ENCODE measurements at places on chromosomes 12 and 14.

DNA sequence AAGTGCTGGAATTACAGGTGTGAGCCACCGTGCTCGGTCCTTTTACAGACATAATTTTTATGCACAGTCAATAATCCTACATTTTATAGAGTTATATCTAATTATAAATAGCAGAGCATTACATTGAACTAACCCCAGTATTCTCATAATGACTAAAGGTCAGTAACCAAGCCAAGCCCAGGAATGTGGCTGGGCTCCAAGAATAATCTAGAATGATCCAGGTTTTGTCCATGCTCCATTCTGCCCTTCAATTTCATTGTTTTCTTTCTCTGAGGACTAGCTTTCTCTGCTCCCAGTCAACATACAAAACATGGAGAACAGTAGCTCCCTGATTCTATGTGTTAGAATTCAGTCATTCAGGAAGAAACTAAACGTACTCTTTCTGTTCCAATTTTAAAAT is 92.1 kb upstream of the KRR1 start:
- DNase-seq: no peak

DNA sequence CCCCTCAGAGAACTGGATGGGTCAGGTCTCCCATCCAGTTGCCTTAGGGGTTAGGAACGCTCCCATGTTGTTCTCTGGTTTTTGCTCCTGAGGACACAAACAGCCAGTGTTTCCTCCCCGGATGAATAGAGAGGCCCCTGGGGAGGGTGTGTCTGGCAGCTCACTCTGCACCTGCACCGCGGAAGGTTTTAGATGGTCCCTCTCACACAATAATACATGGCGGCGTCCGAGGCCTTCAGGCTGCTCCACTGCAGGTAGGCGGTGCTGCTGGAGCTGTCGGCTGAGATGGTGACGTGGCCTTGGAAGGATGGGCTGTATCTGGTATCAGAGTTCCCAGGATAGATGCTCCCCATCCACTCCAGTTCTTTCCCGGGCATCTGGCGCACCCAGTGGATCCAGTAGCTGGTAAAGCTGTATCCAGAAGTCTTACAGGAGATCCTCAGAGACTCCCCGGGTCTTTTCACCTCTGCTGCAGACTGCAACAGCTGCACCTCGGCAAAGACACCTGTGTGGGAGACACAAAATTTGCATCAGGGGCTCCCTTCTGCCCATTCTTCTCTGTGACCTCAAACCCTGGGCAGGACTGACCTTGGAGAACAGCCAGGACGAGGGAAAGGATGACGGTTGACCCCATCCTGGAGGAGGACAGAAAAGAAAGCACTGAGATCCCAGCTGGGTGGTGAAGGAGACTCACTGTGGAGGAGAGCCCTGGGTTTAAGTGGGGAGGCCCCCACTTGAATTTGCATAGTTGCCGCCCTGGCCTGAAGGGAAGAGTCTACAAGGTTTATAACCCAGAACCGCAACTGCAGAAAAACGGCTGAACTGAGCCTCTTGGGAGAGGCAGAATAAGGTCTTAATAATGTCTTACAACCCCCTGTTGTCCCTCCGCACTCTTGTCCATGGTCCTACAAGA is 1324.8 kb downstream of the TMEM121 start:
- DNase-seq: no peak

- no peak for DNase-seq
Observed at GRCh38 chr12:4648104-4648500, 749 bp downstream of the AKAP3 start.

DNA sequence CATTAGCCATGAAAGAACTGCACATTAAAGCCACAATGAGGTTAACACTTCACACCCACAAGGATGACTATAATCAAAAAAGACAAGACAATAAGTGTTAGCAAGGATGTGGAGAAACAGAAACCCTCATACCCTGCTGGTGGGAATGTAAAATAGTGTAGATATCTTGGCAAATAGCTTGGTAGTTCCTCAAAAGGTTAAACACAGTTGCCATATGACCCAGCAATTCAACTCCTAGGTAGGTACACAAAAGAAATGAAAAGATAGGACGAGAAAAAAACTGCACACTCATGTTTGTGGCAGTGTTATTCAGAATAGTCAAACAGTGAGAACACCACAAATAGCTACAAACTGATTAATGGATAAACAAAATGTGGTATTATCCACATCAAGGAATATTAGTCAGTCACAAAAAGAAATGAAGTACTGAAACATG is 93.5 kb downstream of the ATXN2 start:
- DNase-seq: no peak

DNA sequence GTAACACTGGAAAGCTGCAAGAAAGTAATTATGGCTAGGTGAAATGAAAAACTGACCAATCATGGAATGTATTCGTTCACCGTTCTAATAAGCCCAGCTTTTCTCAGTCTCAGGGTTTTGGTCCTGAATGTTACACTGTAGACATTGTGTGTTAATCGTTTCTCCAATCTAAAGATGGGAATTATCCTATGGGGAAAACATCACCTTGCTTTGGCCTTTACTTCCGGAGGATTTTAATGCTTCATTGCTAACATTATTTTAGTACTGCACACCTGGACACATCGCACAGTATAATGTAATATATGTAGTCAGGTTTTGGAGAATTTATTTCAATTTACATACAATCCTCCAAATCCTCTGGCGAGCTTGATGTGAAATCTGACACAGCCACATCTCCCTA is 1.2 kb upstream of the TRHDE start:
- DNase-seq: no peak

- peak; percentile 30 for DNase-seq
Observed at GRCh38 chr14:100610511-100611217, 23.4 kb upstream of the BEGAIN start.

GRCh38 chr12:69028941-69029729 is 96.2 kb upstream of the CPM start:
- DNase-seq: peak; percentile 61

- no peak for DNase-seq
Observed at GRCh38 chr14:54135804-54136280, 179.2 kb upstream of the BMP4 start.

- no peak for DNase-seq
Observed at GRCh38 chr12:123937707-123938591, 34.7 kb downstream of the CCDC92 start.

DNA sequence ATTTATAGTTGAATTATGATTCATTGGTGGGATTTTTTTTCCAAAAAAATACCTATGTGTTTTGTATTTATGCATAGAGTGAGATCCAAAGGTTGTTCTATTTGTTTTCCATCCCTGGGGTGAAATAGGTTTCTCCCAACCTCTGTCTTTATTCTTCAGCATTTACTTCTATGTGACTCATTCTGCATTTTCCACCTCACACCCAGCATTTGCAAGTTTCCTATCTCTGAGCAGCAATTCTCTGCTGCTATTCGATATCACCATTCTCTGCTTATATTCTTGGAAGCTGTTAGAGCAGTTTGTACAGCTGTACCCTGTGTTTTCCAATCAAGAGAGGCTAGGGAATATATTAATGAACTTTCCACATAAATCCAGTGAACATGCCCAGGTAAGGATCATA is 538.9 kb downstream of the SNAPC1 start:
- peak; percentile 27 for DNase-seq

DNA sequence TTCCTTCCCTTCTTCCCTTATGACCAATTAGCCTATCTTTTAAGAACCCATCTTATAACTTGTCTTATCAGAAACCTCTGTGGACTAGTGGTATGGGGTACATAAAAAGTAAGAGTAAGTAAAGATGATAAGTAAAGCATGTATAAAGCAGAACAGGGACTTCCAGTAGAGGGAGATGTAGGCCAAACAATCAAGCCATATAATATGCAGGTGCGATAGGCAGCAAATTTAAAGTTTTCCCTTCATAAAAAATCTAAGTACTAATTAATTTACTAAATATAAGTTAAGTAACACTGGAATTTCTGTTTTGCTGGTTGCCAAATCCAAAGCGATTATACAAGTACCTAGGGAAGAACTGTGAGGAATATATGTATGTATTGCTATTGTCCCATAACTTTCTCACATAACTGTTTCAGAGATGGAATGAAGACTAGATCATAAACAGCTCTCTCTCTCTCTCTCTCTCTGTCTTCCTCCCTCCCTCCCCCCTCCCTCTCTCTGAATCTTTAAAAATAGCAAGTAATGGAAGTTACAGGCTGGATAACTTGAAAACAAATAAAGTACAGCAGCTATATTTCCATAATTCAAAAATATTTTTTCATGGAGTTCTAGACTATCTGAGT is 25.7 kb downstream of the METTL25 start:
- DNase-seq: peak; percentile 55

DNA sequence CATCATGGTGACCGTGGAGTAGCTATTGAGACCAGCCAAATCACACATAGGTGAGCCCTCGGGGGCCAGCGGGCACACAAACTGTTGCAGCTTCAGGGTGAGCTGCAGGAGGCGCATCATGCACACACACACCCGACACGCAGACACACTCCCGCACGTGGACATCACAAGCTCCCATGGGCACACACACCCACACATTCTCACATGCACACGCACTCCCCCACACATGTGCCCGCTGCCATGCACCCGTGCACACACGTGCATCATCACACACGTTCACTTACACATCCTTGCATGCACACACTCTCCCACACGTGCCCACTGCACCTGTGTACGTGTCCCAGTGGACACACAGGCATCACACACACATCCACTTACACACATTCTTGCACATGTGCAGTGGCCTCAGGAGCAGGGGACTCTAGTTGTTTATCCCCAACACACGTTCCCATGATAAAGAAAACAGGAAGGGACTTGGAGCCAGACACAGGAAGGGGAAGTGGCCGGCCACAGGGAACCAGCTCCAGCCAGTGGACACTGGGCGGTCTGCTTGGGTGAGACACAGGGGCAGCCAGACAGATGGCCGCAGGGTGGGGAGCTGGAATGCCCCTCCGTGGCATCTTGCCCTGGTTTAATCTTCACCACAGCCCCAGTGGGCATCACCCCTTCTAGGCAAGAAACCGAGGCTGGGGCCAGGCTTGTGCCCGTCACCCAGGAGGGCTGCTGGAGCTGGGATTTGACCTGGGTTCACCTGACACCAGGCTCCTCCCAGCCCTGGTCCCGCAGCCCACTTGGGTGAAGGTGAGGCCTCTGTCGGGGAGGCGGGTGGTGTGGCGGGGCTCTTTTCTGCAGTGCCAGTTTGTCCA is 49.7 kb downstream of the CYP46A1 start:
- no peak for DNase-seq

DNA sequence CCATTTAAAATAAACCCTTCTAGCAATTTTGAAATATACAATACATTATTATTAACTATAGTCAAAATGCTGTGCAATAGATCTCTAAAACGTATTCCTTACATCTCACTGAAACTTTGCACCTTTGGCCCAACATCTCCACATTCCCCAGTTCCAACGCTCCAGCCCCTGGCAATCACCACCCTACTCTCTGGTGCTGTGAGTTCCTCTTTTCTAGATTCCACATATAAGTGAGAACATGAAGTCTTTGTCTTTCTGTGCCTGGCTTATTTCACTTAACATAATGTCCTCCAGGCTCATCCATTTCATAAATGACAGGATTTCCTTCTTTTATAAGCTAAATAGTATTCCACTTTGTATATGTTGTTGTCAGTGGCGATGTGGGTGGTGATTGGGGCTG is 194.7 kb upstream of the RTL1 start:
- DNase-seq: no peak

- peak; percentile 67 for DNase-seq
Observed at GRCh38 chr14:75711105-75711795, 50.2 kb downstream of the TTLL5 start.

DNA sequence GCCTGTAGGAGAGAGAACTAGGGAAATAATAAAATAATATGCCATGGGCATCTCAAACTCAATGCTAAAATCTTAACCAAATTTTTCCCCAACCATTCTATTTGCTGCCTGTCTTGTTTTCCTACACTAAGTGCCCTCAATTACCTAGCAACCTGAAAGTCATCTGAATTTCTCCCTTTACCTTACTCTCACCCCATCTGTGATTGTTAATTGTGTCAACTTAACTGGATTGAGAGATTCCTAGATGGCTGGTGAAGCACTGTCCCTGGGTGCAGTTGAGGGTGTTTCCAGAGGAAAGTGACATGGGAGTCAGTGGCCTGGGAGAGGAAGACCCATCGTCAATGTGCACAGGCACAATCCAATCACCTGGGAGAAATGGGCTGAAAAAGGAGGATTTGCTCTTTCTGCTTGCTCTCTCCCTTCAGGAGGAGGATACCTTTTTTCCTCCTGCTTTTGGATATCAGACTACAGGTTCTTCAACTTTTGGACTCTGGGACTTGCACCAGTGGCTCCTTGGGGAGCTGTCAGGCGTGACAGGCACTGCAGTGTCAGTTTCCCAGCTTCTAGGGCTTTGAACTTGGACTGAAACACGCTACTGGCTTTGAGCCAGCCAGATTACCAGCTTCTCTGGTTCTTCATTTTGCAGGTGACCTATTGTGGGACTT is 100.1 kb downstream of the PPP1R12A start:
- peak; percentile 6 for DNase-seq

DNA sequence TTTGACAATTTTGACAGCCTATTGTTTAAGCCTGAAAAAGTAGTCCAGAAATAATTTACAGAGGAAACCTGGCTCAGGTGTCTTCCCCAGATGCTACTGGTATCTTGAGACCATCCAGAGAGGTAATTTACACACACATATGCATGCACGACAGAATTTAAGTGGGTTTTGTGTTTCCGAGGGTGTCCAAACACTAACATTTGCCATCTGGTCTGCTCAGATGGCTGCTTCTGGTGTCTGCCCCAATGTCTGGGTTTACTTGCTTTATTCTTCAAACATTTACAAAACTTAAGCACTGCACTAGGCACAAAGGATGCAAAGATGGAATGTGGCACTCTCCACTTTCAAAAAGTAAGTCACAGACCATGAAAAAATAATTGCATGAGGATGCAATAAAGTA is 226.6 kb upstream of the EGLN3 start:
- DNase-seq: no peak

- no peak for DNase-seq
Observed at GRCh38 chr12:119463211-119463926, 128.8 kb downstream of the CCDC60 start.

GRCh38 chr14:92540472-92541048 is 27.0 kb downstream of the RIN3 start:
- peak; percentile 95 for DNase-seq

DNA sequence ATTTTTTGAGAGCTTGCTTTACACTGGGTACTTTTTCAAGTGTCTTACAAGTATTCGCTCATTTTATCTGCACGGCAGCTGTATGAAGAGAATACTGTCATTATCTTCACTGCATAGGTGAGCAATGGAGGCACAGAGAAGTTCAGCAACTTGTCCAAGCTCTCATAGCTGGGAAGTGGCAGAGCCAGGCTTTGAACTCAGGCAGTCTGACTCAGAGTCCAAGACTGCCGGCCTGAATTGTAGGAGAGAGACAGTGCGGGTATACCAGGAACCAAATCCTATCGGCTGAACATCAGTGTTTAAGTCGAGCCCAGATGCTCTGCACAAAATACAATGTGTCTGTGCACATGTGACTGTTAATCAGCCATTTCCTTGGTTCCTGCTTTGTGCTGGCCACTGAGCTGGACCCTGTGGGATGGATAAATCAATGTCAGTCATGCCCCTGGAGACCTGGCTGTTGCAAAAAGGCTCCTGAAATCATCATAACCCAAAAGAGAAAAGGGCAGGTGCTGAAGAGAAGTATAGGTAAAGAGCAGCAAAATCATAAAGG is 474.6 kb downstream of the DPF3 start:
- no peak for DNase-seq

GRCh38 chr12:68630598-68630997 is 19.9 kb downstream of the RAP1B start:
- DNase-seq: no peak

GRCh38 chr12:28535216-28535615 is 345.0 kb downstream of the CCDC91 start:
- peak; percentile 10 for DNase-seq

- DNase-seq: no peak
Observed at GRCh38 chr12:27498761-27499160, 25.2 kb upstream of the PPFIBP1 start.
